Mesenchymal stem cell (in vitro differentiated cells and primary cell): ENCODE measurements at places on chromosomes 2 and 18.

GRCh38 chr2:131584940-131585339 is 57.3 kb downstream of the CCDC74A start:
- H3K27ac ChIP-seq: no peak overlapping the region
- no peaks in the 10 kb centered on the region for H3K4me1 ChIP-seq
- H3K27me3 ChIP-seq: peaks cover 6% of the 10 kb centered on the region
- no peak for DNase-seq

GRCh38 chr2:127525691-127526131 is 578 bp downstream of the IWS1 start:
- H3K27me3 ChIP-seq: no peaks in the 10 kb centered on the region
- peaks cover 5% of the 10 kb centered on the region for H3K4me1 ChIP-seq
- peak overlapping the region; percentile 95 for H3K27ac ChIP-seq
- peak overlapping the region; percentile 97 for H3K4me3 ChIP-seq

GRCh38 chr2:100819370-100820272 is at the start of gene NPAS2:
TSS of gene NPAS2 (plus strand) at chr2:100820139. CDS start at chr2:100904755, 84,616 bp downstream.
- DNase-seq: peak; percentile 64
- no peak within 1 kb of the TSS for H3K27ac ChIP-seq
- H3K4me3 ChIP-seq: peak within 1 kb of the TSS; percentile 61
- no peaks in the 10 kb centered on the region for H3K27me3 ChIP-seq
- H3K4me1 ChIP-seq: peaks cover 21% of the 10 kb centered on the region

GRCh38 chr2:40470822-40471813 is 19.2 kb upstream of the SLC8A1 start:
- no peak overlapping the region for H3K27ac ChIP-seq
- H3K4me3 ChIP-seq: no peak overlapping the region
- no peaks in the 10 kb centered on the region for H3K36me3 ChIP-seq
- no peak for DNase-seq
- H3K4me1 ChIP-seq: no peaks in the 10 kb centered on the region
- H3K27me3 ChIP-seq: no peaks in the 10 kb centered on the region

DNA sequence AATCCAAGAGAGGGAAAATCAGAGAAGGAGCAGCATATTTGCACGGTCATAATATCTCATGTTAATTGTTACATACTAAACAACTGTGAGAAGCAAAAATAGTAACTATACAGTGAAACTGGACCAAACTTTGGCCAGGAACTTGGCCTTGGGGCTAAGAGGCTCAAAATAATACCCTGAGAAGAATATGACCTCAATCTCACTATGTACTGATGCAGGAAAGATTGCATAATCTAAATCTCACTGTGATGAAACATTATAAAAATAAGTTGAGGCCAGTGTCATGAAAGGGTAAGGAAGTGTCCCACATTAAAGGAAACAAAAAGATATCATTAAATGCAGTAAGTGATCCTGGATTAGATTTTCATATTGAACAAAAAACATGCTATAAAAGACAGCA is 36.5 kb downstream of the ZRANB3 start:
- H3K4me1 ChIP-seq: no peaks in the 10 kb centered on the region
- H3K4me3 ChIP-seq: no peak overlapping the region
- H3K36me3 ChIP-seq: no peaks in the 10 kb centered on the region
- H3K27ac ChIP-seq: no peak overlapping the region

DNA sequence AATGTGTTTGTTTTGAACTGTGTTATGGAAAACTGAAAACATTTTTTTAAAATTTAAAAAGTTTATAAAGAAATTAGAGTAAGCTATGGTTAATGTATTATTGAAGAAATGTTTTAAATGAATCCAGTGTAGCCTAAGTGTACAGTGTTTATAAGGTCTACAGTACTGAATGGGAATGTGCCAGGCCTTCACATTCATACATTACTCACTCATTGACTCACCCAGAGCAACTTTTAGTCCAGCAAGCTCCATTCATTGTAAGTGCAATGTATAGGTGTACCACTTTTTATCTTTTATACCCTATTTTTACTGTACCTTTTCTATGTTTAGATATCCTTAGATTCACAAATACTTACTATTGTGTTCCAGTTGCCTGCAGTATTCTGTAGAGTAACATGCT is 215.1 kb upstream of the THUMPD2 start:
- H3K4me3 ChIP-seq: no peak overlapping the region
- DNase-seq: peak; percentile 41
- H3K27ac ChIP-seq: no peak overlapping the region
- no peaks in the 10 kb centered on the region for H3K4me1 ChIP-seq
- no peaks in the 10 kb centered on the region for H3K27me3 ChIP-seq

- no peak overlapping the region for H3K4me3 ChIP-seq
- DNase-seq: no peak
- H3K4me1 ChIP-seq: no peaks in the 10 kb centered on the region
- no peak overlapping the region for H3K27ac ChIP-seq
These were observed 87.4 kb downstream of the MDH1 start for GRCh38 chr2:63676135-63676534.

GRCh38 chr2:205358351-205358815 is 323.9 kb upstream of the NRP2 start:
- DNase-seq: no peak
- peak overlapping the region; percentile 37 for H3K27ac ChIP-seq
- H3K27me3 ChIP-seq: no peaks in the 10 kb centered on the region
- H3K4me1 ChIP-seq: no peaks in the 10 kb centered on the region
- H3K36me3 ChIP-seq: no peaks in the 10 kb centered on the region
- no peak overlapping the region for H3K4me3 ChIP-seq

DNA sequence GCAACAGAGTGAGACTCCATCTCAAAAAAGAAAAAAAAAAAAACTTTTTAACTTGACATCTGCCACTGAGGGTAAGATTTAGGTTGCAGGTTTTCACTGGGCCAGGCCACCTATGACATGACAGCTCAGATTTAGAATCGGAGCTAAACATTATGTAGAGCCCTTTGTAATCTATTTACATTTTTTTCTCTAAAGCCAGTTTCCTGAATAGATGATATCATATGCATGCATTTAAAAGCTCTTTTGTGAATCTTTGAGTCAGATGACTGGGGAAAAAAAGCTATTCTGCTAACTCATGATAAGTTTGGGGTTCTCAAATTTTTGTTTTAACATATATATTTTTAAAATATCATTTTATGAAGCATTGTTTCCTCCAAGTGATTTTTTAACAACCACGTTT is 21.3 kb downstream of the PRKAG3 start:
- no peak overlapping the region for H3K4me3 ChIP-seq
- no peak overlapping the region for H3K27ac ChIP-seq
- peaks cover 40% of the 10 kb centered on the region for H3K36me3 ChIP-seq
- peaks cover 3% of the 10 kb centered on the region for H3K4me1 ChIP-seq

DNA sequence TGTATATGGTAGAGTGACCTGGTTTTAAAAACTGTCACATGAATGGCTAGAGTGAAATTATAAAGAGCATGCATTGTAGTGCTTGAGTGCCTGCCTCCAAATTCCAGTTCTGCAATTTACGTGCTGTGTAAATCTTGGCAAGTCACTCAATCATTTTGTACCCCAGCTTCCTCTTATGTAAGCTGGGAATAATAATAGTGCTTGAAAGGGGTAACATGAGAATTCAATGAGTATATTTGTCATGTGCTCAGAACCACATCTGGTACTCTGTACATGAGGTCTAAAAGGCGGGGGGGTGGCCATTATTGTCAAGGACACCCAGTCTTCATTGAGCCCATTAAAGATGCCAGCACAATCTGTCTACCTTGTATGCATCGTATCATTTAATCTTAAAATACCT is 214.8 kb downstream of the MC4R start:
- no peaks in the 10 kb centered on the region for H3K36me3 ChIP-seq
- no peaks in the 10 kb centered on the region for H3K4me1 ChIP-seq
- H3K4me3 ChIP-seq: no peak overlapping the region
- DNase-seq: no peak
- H3K27ac ChIP-seq: no peak overlapping the region
- H3K27me3 ChIP-seq: no peaks in the 10 kb centered on the region

DNA sequence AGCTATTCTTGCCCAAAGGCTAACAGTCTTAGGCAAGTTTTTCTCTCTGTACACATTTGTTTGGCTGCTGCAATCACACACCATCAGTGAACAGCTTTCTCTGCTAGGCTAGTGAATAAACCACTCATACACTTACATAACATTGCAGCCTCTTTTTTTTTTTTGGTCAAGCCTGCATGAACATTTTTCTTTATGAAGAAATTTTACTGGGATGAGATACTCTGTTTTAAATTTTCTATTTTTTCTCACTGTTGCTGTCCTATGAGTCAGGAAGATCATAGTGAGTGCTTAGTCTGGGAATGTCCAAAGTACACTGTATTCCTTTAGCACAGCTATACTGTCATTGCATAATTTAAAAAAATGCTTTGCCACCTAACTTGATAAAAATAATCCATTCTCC is 58.5 kb downstream of the ROCK1 start:
- H3K4me1 ChIP-seq: peaks cover 10% of the 10 kb centered on the region
- DNase-seq: peak; percentile 88
- H3K36me3 ChIP-seq: peaks cover under 1% of the 10 kb centered on the region
- peak overlapping the region; percentile 48 for H3K27ac ChIP-seq
- H3K4me3 ChIP-seq: no peak overlapping the region
- H3K27me3 ChIP-seq: no peaks in the 10 kb centered on the region

- no peaks in the 10 kb centered on the region for H3K4me1 ChIP-seq
- H3K27me3 ChIP-seq: no peaks in the 10 kb centered on the region
- peak; percentile 10 for DNase-seq
- peak overlapping the region; percentile 67 for H3K27ac ChIP-seq
- no peaks in the 10 kb centered on the region for H3K36me3 ChIP-seq
These were observed 85.7 kb upstream of the UGP2 start for GRCh38 chr2:63755965-63756364.

- H3K27ac ChIP-seq: no peak overlapping the region
- H3K27me3 ChIP-seq: no peaks in the 10 kb centered on the region
- peaks cover 31% of the 10 kb centered on the region for H3K4me1 ChIP-seq
- H3K4me3 ChIP-seq: no peak overlapping the region
These were observed 149.0 kb downstream of the GLI2 start for GRCh38 chr2:120884472-120885290.

GRCh38 chr2:217451666-217452065 is 551.1 kb downstream of the TNS1 start:
- H3K36me3 ChIP-seq: no peaks in the 10 kb centered on the region
- H3K27ac ChIP-seq: no peak overlapping the region
- H3K4me3 ChIP-seq: no peak overlapping the region
- no peaks in the 10 kb centered on the region for H3K27me3 ChIP-seq
- H3K4me1 ChIP-seq: peaks cover 6% of the 10 kb centered on the region
